ENCODE measurements at places on chromosomes 6 and 20. TPM values are rescaled to one million over a fixed set of nuclear protein-coding genes. Genes with fewer than 3 reads are reported as not detected.

COL9A3 gene
- total RNA-seq: 1.1 TPM

DEFB126 gene
- not detected for total RNA-seq

POLR1H gene
- total RNA-seq: 34.2 TPM

GPR6 gene
- total RNA-seq: not detected

CST1 gene
- not detected for total RNA-seq

HTR1B gene
- total RNA-seq: not detected

NR2E1 gene
- total RNA-seq: not detected

SLC13A3 gene
- total RNA-seq: 2.2 TPM

POM121L2 gene
- not detected for total RNA-seq

SERINC1 gene
- 289 TPM for total RNA-seq

DLK2 gene
- total RNA-seq: 0.63 TPM
